GM12878 (cell line): ENCODE measurements at places on chromosomes 11 and 22.

- no peak for DNase-seq
These were observed 262.5 kb downstream of the DCDC1 start for GRCh38 chr11:31106968-31107576.

GRCh38 chr11:61907871-61908729 is 9.3 kb downstream of the RAB3IL1 start:
- DNase-seq: no peak

DNA sequence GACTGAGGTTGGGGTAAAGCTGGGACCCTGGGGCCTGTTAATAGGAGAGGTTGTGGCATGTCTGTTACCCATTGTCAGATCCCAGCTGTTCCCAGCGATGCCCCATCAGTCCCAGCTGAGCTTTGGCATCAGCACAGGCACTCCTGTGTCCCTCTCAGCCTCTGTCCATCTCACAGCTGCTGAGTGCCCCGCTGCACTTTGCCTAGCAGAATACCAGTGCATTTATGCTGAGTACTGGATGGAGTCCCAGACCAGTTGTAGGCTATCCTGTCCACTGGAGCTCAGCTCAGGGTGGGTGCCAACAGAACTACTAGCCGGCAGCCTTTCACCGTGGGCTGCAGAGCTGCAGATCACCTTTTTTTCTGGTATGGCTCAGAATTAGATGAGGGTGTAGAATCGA is 9.9 kb downstream of the FXYD6 start:
- no peak for DNase-seq

- DNase-seq: no peak
These were observed 12.9 kb upstream of the CD3E start for GRCh38 chr11:118291477-118292135.

DNA sequence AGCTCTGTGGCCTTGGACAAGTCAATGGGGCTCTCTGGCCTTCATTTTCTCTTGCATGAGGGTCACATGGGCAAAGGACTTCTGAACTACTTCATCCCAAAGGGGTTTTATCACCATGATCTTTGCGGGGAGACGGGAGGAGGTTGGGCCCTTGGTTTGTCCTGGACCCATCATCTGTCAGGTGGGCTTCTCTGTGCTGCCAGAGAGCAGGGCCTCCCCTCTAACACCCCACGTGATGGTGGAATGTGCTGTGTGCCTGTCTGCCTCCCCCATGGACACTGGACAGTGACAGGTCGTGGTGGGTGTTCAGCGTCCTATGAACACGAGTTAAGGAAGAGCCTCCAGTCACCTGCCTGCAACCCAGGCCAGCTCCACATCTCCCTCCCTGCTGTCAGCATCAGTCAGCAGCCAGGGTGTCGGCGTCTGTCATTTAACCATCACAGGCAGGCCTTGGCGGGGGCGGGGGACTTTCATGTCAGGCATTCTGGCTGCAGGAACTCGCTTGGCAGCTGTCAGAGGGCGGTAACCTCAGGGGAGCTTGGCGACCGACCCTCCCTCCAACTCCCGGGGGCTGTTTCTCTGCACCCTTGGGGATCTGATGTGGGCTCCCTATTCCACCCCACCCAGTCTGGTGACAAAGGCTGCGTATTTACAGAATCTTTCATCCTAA is 2.6 kb upstream of the SUN2 start:
- no peak for DNase-seq

DNA sequence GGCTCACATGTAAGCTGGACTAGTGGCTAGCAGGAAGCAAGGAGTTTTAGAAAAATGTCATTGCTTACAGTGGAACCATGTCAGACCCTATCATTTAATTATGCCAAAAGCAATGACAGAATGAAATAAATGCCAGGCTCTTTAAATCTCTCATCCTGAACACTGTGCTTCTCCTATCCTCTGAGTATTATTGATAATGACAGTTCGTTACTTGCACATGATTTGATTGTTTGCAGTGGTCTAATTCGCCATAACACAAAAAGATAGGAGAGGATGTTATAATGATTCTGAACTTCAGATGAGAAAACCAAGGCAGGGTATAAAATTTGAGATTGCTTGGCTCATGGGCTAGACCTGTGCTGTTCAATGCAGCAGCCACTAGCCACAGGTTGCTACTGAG is 68.2 kb downstream of the FLI1 start:
- DNase-seq: no peak

- no peak for DNase-seq
These were observed 648.7 kb upstream of the CCDC179 start for GRCh38 chr11:23509023-23509422.

DNA sequence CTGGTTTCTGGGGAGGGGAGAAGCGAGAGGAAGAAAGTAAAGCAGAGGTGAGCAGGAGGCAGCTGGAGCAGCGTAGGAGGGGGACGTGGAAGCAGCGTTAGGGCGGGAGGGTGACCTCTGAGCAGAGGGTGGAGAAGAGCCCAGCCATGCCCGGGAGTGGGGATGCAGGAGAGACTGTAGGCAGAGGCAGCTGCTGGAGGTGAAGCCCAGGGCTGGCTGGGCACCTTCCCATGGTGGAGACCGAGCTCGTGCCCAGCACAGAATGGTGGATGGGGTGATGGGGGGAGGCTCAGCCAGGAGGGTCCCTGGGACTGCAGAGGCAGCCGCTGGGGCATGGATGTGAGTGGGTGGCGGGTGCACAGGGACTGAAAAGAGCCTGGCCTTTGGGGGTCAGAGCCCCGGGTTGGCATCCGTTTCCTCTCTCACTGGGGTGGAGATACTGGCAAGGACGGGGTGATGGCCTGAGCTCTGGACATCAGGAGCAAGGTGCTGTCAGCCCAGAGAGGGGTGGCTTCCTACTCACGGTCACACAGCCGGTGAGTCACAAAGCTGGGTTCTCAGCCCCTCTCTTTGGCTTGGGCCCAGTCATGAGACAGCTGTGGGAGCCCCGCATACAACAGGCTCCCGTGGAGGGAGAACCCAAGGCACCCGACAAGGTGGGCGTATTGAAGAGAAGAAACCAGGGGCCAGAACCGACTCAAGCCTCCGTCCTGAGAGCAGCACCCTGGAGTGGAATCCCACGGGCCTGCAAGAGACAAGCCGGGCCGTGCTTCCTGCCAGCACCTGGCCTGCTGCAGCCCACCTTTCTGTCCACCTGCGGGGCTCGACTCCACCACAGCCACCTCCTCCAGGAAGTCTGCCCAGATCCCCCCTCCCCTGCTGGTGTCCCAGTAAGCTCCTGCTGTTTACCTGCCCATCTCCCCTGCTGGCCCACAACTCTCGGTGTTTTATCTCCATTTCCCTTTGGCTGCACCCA is 45.8 kb upstream of the FGF3 start:
- no peak for DNase-seq

- no peak for DNase-seq
These were observed 8.1 kb upstream of the RAB30 start for GRCh38 chr11:83079820-83080219.

- DNase-seq: no peak
These were observed 7.8 kb downstream of the PPP6R3 start for GRCh38 chr11:68468217-68468828.

DNA sequence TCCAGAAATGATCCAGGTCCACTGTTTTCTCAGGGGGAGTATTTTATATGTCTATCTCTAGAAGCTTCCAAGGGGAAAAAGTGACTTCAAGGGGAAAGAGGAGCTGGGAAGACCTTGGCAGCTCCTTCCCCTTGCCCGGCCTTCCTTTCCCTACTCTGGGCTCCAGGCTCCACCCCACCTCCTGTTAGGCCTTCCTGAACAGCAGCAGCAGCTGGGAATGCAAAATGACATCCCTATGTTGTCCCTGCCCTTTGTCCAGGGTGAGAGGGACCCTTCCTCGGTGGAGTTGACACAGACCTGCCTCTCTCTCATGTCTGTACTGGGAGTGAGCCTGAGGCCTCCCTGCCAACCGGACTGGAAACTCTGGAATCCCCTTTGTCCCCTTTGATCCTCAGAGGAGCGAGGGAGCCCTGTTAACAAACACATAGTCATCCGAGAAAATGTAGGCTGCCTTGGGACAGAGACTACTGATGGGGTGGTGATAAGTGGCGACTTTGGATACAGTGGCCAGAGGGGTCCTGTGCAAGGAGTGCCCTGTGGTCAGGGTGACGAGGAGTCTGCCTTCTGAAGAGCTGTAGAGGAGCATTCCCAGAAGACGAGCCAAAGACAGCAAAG is 9.0 kb upstream of the MALAT1 start:
- DNase-seq: no peak

DNA sequence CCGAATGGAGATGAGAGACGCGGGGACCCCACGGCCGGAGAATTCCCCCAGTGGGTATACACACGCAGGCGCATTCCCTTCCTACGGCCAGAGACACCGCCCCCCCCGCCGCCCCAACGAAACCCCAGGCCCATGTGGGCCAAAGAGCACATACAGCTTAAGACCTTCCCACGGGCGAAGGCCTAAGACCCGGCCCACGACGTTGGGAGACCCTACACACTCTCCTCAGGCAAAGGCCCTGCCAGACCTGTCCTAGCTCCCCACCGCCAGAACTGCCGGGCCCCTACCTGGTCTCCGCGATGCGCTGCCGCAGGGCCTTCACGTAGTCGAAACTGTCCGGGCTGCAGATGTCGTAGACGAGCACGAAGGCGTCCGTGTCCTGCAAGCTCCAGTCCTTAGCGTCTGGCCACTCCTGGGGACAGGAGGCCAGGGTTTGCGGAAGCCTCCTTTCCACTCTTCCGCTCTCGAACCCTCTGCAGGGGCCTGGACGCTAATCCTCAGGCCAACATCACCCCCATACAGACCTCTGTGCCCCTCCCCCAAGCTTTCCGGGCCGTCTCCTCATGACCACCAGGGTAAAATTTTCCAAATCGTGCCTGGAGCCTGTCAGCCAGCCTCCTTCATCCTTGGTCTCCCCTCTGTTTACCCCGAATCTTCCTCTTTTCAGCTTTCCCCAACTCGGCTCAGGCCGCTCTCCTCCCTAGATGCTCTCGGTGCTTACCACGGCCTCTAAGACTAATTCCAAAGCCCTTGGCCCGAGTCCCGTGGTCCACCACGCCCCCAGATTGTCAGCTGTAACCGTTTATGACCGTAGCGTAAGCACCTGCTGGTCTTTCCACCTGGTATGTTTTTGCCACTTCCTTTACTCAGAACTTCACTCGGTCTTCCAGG is 1.7 kb downstream of the RASL10A start:
- DNase-seq: no peak

DNA sequence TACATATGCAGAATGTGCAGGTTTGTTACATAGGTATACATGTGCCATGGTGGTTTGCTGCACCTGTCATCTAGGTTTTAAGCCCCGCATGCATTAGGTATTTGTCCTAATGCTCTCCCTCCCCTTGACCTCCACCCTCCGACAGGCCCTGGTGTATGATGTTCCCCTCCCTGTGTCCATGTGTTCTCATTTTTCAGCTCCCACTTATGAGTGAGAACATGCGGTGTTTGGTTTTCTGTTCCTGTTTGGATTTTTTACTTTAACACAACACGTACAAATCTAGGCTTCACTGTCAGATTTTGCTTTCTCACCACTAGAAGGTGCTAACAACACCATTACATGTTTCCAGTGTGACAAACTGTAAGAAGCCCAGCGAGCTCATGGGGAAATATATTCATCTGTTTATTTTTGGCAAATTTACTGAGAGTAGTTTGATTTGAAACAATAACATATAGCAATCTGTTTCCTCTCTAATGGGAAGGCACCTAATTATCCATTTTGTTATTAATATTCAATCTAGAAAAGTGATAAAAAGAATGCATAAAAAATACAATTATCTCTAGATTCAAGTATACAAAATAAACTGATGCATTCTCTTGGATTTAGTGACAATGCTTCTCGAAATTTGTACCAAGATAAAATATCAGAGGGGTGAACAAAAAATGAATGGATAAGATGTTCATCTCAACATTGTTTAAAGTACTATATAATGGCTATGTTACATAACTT is 23.2 kb upstream of the BIRC3 start:
- no peak for DNase-seq

DNA sequence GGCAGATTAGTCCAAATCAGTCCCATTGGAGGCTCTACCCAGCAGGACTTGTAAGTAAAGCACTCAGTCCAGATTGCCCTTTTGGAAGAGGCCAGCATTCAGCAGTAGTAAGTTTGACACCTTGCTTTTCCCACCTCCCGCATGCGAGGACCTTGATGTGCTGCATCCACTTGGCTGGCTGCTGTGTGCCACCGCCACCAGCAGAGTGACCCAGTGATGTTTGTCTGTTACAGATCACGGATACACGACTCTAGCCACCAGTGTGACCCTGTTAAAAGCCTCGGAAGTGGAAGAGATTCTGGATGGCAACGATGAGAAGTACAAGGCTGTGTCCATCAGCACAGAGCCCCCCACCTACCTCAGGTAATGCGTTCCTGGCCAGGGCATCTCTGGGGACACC is 6.6 kb downstream of the SMARCB1 start:
- DNase-seq: no peak

- DNase-seq: peak; percentile 74
These were observed 13.1 kb downstream of the ADM start for GRCh38 chr11:10317776-10318526.

DNA sequence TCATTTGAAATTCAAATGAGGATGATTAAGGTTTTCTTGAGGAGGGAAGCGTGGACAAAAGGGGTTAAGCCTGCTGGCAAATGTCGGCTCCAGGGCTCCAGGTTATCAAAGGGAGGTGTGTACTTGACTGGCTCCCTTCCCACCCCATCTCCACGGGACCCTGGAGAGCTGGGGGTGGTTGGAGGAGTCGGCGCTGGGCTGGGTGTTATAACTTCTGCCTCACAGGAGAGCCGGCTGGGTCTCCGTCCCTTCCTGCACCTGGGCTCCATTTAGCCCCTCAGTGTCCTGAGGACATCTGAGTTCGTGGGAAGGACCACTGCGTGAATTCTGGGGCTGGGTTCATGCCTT is 15.6 kb downstream of the POU2F3 start:
- no peak for DNase-seq

GRCh38 chr22:46072981-46073682 is 77.2 kb upstream of the PPARA start:
- no peak for DNase-seq

DNA sequence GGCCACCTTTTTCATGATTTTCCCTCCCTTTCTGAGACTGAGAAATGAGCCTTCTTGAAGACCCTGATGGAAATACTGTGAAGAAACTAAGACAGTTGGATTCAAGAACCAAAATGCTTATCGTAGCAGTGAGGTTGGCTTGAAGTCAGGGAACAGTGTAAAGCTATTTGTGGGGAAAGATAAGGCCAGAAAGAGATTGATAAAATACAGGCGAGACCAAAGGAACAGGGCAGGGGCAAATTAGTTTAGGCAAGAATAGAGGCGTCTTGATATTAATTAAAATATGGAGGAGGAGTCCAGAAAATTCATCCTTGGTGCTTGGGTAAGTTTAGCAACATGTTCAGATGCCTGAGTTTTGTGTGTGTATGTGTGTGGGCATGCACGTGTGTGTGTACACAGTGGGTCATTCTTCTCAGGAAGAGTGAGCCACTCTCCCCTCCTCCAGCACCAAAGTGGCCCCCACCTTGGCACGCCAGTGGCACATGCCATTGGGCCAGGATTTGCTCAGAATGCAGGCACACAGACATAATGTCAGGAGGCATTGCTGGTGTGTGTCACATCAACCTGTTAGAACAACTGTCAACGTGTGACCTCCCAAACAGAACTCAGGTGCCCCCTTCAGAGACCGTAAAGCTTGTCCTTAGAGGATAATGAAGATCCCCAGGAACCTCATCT is 3.9 kb upstream of the EHF start:
- no peak for DNase-seq

- DNase-seq: no peak
These were observed 11.4 kb upstream of the HPX start for GRCh38 chr11:6452219-6452618.

GRCh38 chr11:82907371-82907770 is 5.8 kb downstream of the DDIAS start:
- DNase-seq: no peak
